ENCODE measurements at places on chromosomes 3 and 15. TPM values are rescaled to one million over a fixed set of nuclear protein-coding genes. Genes with fewer than 3 reads are reported as not detected.

ALDH1A3 gene
- total RNA-seq = 143 TPM

- no peak for DNase-seq
Measured at GRCh38 chr3:149572796-149573414, 84.9 kb downstream of the WWTR1 start.

GRCh38 chr3:44045476-44046275 is 196.0 kb upstream of the TOPAZ1 start:
- DNase-seq = no peak

- no peak for DNase-seq
Measured at GRCh38 chr15:90020936-90021507, 19.9 kb downstream of the ZNF710 start.

KIF15 gene
- total RNA-seq = 12.2 TPM
